ENCODE measurements at places on chromosomes 2 and 18.
A peak's percentile ranks its signal among the peaks of the same experiment; 100 is the strongest.

GRCh38 chr2:167863377-167863776 is 384.0 kb downstream of the STK39 start:
- DNase-seq: no peak

GRCh38 chr2:100237770-100238169 is 84.5 kb downstream of the LONRF2 start:
- no peak for DNase-seq

GRCh38 chr2:229715895-229716507 is 1.6 kb upstream of the DNER start:
- DNase-seq: peak; percentile 20

GRCh38 chr2:237182422-237183123 is 96.9 kb downstream of the COPS8 start:
- no peak for DNase-seq

- DNase-seq: no peak
These were observed 92.8 kb upstream of the TAF1B start for GRCh38 chr2:9750224-9751215.

DNA sequence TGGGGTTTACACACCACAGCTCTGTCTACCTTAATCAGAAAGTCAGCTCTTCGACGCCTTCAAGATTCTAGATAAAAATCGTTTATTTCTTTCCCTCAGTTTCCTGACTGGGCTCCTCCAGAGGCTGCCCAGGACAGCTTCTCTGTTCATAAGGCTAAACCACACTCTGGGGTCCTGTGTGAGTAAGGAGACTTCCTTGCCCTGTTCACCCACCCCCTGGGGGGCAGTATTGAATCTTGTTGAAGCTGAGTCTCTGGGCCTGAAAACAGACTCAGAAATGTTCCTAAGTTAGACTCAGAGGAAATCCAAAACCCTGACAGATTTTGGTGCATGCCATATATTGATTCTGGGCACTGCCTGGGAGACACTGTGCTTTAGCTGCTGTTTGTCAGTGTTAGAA is 43.0 kb downstream of the G6PC2 start:
- no peak for DNase-seq

DNA sequence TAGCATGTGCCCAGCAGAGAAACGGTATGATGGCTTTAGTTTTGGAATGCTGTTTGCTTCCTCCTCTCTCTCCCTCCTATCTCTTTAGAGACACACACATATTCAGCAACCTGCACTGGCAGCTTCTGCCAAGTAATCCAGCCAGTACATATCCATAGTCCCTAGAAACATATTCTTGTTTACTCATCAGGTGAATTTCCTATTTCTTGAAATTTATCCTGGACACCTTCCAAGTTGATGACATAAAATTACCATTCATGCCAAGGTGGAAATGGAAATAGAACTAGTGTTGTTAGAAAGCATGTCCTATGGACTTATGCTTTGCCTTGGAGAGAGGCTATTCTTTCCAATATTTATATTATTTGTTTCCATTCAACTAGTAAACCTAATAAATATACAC is 50.9 kb upstream of the RGPD4 start:
- no peak for DNase-seq

GRCh38 chr18:48929212-48929612 is 21.6 kb downstream of the SMAD7 start:
- no peak for DNase-seq

DNA sequence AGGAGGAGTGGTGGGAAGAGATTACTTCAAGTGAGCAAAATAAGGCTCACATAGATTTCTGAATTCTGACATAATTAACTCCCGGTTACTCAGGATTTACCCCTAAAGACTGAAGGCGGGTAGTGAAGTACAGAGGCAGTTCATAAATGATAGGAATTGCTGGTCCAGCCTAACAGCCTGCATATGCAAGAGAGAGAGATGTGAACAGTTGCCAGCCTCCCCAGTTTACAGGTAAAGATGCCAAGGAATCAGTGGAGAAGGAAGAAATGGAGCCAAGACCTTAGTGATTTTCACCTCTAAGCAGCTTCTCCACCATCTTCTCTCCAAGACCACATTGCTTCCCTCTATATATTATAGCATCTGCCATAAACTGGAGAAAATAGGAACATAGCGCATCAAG is 91.8 kb upstream of the THUMPD2 start:
- no peak for DNase-seq

DNA sequence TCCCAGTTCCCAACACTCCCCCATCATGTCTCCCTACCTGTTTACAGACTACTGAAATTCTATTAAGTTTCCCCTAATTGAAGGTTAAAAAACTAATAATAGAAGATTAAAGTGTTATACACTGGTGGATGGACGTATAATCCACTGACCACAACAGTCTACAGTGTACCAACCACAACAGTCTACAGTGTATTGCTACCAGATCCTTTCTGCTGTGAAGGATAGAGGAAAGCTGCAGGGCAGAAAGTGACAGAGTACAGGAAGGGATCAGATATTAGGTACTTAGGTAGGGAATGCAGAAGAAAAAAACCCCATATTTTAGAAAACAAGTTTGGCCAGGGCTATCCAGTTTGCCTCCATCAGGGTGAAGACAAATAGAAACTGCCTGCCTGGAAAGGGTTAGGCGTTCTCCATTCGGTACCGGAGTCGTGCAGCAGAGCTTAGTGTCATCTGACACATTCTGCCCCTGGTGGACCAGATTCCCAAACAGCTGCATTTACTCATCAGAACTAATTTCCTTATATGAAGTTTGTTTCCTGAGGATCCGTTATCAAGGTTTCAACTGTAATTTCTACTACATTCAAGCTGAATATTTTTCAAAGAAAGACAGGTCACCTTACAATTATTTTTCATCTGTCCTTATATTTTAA is 49.9 kb downstream of the KLF7 start:
- DNase-seq: no peak

DNA sequence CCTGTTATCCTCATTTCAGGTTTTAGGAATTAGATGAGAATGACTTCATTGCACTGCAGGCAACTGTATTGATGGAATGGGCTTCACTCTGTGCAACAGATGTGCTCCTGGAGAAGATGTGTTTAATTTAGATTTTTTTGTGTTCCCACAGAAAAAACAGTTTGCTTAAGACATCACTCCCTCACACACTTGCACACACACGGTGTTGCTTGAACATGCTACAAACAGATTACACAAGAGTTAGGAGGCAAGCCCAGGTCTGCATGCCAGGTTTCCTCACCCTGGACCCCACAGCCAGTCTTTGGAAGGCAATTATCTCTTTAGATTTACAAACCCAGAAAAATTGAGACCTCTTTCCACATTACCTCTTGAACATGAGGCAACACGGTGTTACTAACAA is 93.7 kb upstream of the KLHL29 start:
- no peak for DNase-seq

- no peak for DNase-seq
These were observed 2.5 kb downstream of the SLC39A6 start for GRCh38 chr18:36126668-36127067.

DNA sequence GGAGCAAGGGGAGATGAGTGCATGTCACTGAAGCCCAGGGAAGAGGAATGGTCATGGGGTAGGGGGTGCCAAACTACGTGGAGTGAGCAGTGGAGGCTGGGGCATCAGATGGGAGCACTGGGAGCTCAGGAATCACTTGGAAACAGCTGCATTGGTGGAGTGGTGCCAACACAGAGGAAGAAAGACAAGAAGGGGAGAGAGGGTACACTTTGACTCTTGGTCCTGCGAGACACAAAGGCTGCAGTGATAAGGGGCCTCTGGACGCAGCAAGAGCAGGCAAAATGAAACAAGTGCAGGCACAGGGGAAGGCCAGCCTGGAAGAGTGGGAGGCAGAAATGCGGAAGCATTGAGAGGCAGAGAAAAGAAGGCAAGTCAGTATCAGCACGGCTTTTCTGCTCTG is 134.7 kb upstream of the SMIM21 start:
- no peak for DNase-seq

DNA sequence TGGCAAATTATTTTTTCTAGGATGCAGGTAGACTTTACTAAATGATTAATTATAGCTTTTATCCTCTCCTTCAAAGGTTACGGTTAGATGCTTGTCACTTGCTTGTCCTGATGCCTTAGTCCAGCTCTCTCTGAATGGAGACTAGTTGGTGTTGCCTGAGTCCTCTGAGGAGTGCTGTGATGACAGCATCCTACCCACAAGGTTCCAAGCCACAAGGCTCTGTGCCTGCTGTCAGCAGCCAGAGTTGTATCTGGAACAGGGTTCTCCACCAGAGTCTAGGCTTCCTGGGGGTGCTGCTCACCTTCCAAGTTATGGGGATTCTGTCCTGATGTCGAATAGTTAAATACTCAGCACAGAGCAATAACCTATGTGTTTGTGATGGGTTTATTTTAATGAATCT is 125.7 kb downstream of the GALNT1 start:
- DNase-seq: no peak

DNA sequence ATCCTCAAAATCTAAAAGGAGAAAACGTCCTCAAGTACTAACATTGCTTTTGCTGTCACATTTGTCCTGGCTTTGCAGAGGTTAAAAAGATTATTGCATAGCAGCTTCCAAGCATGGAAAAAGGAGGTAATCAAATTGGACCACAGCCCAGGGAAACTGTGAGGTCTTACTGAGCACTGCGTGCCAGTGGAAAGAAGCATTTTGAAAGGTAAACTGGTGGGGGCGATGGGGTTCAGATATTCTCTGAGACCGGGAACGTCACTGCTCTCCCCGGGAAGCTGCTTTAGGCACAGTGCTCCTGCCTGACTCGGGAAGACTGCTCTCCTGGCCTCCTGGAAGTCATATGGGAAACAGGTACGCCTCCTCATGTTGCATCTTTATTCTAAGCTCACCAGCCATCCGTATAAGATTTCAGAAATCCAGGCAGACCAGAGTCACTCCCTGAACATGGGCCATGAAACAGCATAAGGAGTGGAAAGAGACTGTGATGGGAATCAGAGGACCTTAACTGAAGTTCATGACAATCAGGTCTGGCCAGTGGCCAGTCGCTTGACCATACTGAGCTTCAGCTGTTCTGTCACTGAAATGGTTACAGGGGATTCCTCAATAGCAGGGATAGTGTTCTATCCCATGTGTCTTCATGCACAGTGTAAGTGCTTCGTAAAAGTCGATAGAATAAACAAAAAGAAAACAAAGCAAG is 284.1 kb downstream of the TRIB2 start:
- no peak for DNase-seq

DNA sequence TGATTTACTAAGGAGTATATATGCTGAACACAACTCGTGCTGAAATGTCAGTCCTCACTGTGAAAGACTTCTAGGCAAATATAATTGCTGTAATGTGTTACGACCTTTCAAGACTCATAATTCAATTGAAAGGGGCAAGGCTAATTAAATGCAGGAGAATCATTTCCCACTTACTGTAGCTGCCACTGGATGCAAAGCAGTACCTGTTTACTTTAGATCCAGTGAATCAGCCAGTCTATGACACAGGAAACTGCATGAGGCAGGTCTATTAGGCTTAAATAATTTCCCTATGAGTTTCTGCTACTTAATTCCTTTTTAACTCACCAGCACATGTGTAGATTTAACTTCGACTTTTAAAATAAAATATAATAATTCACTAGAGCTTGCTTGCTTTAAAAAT is 125.6 kb downstream of the CTNNA2 start:
- no peak for DNase-seq

Data from CD4-positive, alpha-beta T cell treated with Interleukin-2 at 100 ng/mL for 4 hours (primary cell).